Mesendoderm (in vitro differentiated cells): ENCODE measurements at places on chromosomes 6 and 20.

GRCh38 chr20:46324960-46325703 lies 16.8 kb upstream of the CDH22 start:
- DNase-seq = peak; percentile 66

- DNase-seq = no peak
Observed at GRCh38 chr6:14736554-14736953, 509.3 kb upstream of the JARID2 start.

GRCh38 chr6:42877695-42878094 lies 1.7 kb upstream of the RPL7L1 start:
- DNase-seq = no peak

DNA sequence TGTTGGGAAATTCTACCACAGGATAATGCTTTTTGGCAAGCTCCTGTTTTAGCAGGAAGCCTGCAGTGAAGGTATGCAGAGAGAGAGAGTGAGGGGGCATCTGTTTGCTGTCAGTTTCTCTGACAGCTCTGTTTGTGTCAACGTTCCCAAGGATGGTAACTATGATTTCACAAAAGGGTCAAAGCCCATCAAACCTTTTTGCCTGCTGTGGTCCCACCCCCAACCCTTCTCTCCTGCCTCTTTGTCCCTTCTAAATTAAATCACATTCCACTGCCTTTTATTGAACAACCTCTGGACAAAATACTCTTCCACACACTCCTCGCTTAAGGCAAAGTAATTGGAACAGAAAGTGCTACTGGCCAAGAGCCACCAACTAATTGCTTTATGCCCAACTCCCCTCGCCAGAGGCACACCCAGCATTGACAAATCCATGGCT lies 128.3 kb downstream of the TSHZ2 start:
- no peak for DNase-seq

DNA sequence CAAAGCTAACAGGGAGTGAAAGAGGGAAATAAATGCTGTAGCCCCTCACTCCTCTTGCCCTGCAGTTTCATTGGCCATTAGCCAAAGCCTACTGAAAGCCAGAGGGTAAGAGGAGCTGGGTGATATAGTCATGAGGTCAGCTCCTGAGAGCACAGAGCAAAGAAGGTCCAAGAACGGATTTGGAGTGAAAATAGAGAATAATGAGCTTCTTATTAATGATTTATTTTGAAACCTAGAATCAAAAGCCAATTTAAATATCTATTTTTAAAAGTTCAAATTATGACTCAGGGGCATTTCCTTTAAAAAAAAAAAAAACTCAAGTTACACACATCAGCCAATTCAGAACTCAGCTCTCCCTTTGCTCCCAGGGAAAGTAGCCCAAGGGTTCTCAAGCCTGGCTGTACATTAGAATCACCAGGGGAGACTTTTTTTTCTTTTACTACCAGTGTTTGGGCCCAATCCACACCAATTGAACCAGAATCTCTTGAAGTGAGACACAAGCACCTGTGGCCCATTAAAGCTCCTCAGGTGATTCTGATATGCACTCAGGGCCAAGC lies 79.1 kb downstream of the SNAP25 start:
- no peak for DNase-seq

DNA sequence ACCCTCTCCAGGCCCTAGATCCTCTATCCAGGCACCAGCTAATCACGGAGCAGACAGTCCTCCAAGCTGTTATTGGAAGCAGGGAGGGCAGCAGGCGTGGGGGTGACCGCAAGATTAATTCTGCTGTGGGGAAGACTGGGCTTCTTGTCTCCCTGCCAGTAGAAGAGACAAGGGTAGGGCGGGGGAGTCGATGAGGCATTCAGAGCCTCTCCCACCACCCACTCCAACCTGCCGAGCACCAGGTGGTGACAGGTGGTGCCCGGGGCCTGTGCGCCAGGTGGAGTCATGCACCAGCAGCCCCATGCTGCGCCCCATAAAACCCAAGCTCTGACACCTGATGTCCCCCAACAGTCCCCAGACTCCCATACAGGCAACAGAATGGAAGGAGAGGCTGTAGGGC lies 89.6 kb downstream of the CDH22 start:
- DNase-seq = no peak

- DNase-seq = no peak
Observed at GRCh38 chr6:144681334-144681733, 396.2 kb downstream of the UTRN start.

DNA sequence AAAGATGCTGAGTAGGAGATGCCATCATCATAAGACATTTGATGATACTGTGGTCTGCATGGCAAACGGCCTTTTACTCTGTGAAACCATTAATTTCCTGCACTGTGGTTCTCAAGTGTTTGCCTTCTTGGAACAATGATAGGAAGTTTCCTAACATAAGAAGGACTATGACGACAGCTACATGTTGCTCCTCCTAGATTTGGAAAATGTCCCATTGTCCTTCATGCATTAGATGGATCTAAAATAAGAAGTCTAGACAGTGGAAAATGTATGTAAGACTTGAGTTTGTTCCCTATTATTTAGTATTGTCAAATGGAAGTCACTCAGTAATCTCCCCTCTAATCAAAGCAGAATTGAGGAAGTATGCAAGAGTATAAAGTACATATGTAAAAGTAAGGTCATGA lies 98.5 kb upstream of the TMEM170B start:
- DNase-seq = no peak

- no peak for DNase-seq
Observed at GRCh38 chr6:36934901-36935300, 19.6 kb upstream of the PI16 start.

DNA sequence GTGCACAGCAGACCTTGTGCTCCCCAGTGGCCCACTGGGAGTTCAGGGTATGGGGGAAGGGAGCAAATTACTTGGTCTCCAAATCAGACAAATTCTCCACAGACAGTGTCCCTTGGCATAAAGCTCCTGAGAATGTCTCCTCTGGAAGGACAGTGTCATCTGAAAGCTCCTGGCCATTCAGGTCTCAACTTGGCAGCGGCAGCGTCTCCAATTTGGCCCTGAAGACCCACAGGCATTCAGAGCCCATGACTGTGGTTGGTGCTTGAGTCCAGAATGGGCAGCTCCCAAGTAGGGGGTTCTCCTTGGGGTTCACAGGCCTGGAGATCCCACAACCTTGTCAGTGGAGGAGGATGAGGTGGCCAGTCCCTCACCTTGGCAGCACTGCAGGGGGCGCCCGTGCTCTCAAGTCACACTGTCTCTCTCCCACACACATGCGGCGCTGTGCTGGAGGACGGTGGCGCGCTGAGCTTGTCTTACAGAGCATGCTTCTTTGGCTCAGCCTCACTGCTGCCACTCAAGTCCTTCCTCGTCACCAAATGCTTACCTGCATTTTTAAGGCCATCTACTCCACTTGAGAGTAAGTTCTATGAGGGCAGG lies 20.7 kb downstream of the DYNLRB1 start:
- DNase-seq = peak; percentile 53

DNA sequence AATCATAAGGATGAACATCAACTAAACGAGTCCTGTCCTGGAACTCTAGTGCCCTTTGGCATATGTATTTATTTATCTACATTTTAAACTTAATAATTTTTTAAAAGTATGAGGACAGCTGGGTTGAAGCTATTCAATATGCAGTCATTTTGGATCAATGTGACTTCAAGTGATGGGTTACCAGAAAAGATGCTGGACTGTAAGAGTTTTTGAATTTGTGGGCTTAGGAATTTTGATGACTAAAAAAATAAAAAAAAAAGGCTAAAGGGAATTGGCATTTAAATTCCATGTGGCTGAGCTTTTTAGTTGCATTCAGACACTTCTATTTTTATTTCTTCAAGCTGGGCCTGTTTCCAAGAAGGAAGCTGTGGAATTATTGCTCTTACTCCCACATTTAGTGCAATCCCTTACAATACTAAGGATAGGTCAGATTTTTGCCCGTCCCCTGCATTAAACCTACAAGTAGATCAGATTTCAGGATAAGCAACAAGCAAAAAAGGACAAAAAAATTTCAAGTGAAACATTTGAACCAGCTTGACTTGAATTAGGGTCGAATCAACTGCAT lies 704.2 kb upstream of the CITED2 start:
- DNase-seq = no peak

DNA sequence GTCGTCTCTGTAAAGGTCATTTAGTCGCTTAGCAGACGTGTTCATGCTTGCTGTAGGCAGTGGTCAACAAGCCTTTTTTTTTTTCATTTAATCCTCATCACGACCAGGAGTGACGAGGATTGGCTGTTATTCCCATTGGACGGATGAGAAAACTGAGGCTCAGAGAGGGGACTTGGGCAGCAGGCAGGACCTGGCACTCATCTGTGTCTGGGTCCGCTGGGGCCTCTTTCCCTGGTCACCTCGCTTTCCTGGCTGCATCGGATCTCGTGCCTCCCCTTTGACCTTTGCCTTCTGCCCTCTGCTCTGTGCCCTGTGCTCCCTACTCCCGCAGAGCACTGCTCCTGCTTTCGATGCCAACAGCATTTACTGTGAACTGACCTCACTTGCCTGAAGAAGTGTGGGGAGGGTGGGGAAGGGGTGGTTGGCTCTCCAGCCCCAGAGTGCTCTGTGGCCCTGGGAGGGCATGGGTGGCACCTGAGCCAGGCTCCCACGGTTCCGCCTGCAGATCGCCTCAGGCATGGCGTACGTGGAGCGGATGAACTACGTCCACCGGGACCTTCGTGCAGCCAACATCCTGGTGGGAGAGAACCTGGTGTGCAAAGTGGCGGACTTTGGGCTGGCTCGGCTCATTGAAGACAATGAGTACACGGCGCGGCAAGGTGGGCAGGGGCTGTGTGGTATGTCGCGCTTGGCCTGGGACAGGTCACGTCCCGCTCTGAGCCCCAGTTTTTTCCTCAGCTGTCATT lies 56.2 kb downstream of the SRC start:
- DNase-seq = no peak

GRCh38 chr20:46051556-46052308 lies 22.7 kb downstream of the SLC12A5 start:
- no peak for DNase-seq

DNA sequence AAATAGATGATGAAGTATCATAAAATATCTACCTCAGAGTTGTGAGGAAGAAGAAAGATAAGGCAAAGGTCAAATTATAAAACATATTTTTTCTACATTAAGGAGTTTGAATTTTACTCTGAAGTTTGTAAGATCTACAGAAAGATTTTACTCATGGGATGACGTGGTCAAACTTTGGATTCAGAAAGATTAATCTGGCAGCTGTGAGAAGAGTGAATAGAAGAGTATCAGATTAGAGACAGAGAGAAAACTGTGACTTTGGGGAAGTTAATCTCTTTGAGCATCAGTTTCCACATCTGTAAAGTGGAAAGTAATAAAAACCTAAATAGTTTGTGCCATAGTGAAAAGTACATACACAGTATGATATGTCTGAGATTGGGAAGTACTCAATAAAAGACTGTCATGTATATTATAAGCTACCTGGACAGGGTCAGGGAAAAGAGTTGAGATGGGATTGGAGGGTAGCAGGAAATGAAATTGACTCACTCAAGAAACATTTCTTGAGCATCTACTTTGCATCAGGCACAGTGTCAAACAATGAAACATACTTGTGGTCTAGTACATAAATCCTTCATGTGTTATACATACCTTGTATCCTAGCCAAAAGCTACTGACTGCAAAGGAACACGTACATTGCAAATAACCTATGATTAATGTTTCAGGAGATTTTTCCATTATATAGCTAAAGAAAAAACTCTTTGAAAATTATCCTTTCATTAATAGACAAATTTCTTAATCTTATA lies 222.1 kb downstream of the TMEM200A start:
- no peak for DNase-seq

- peak; percentile 98 for DNase-seq
Observed at GRCh38 chr20:32031007-32031958, 20.8 kb upstream of the HCK start.

GRCh38 chr6:167113047-167113754 lies 9.7 kb upstream of the CCR6 start:
- no peak for DNase-seq

- DNase-seq = no peak
Observed at GRCh38 chr6:119233312-119233984, 116.1 kb downstream of the MAN1A1 start.

DNA sequence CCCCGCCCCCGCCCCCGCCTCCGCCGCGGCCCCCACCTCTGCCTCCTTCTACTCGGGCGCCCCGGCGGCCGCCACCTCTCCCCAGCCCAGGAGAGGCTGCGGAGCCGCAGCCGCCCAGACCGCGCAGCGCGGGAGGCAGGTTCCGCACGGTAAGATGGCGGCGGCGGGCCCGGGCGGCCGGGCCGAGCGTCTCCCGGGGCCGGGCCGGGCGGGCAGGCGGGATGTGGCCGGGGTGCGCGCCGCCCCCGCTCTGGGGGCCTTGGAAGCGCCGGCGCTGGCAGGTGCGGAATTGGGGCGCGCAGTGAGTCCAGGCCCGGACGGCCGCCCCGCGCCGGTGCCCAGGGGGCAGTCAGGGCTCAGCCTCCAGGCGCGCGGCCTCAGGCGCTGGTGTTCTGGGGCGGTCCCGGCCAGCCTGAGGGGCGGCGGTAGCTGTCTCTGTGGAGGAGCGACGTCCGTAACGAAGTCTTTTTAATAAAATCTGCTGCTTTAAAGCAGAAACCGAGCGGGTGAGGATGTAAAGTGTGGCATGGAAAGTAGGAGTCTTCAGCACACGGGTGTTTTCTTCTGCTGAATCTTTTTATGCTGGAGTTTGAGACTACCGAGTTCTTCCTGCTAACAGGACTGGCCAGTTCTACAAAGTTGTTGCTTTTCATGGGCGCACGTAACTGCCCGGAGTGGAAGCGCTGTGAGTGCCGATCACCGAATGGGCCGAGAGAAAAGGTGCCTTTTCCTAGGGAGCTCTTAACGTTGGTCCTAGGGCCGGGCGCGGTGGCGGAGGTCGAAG lies at the start of gene GID8:
GID8 (plus strand) TSS at position 43 of the 784 bp plus-strand sequence. CDS start 3,356 bp downstream, outside the sequence.
- no peak for DNase-seq

DNA sequence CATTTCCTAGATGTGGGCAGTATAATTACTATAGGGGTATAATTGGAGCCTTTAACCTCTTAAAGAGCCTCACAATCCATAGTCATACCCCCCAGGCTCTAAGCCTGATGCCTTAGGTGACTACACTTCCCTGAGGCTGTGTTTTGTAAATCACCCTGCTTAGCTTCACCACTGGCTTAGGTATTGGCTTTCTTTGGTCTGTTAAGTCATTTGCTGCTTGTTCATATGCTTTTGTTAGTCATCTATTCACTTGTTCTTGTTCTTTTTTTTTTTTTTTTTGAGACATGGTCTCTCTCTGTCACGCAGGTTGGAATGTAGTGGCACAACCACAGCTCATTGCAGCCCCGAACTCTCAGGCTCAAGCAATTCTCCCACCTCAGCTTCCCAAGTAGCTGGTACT lies 26.7 kb downstream of the KAT14 start:
- no peak for DNase-seq
